Activated T-helper 1 cell treated with anti-CD3 and anti-CD28 coated beads, Interleukin-2, amount 50 U/mL, for 16 hours (primary cell): ENCODE measurements at places on chromosomes 1 and 21.

- no peak for DNase-seq
These were observed 12.7 kb upstream of the CDK18 start for GRCh38 chr1:205491794-205492193.

DNA sequence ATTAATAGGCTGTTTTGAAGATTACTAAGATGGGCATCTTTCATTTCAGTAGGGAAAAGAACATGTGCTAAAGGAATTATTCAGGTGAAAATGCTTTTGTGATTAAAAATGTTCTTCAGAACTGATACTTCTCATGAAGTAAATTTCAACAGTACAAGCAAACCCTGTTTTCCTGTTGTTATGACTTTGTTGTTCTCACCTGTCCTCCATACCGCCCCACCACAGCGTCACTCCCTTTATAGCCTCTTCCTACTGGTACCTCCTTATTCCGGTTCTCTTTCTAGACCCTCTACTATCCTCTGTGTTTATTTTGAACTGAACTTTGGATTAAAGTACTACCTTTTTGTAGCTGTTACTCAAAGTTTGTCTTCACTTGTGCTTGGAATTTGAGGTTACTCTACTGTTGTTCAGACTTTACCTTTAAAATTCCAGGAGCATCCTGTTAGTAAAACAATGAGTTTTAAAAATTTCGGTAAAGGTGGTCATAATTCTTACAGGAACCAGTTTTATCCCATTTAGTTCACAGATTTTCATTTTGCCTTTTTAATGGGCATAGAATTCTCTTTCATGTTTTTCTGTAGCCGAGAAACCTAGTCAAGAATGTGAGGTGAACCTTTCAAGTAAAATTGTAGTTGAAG, 10.9 kb downstream of the CNST start:
- no peak for DNase-seq

- DNase-seq, result no peak
These were observed 2.2 kb downstream of the GUCA2B start for GRCh38 chr1:42155362-42155761.

GRCh38 chr1:116489231-116489697, 81.6 kb downstream of the CD58 start:
- DNase-seq, result no peak

GRCh38 chr1:162062542-162063015, 6.9 kb upstream of the NOS1AP start:
- no peak for DNase-seq

GRCh38 chr1:221087919-221088318, 208.7 kb downstream of the HLX start:
- no peak for DNase-seq

DNA sequence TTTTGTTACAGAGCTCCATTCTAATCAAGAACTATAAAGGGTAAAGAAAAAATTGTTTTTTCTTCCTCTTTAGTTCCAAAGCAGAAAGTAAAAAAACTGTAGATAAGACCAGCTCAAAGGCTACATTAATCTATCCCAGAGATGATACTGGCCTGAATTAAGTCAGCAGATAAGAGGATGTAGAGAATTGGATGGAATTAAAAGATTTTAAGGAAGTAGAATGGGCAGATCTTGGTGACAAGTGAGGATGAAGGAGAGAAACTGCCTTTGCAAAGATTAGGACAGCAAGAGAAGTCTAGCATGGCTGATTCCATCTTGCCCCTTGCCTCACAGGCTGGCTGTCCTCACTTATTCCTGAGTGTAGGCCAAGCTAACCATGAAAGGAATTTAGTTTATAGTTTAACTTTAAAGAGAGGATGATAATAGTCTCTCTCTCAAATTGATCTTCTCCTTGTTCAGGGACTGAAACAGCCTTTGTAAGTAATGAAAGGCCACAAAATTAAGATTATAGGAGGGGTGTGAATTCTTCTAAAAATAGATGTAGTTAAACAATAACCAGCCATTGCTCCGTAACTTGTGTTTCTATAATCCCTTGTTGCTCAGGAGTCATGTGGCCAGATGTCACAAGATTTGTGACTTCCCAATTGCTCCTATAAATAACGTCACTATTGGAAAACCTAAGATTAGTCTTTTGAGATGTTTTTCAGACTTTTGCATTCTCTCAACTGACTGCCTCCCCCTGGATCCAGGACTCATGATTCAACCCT, 265.0 kb upstream of the USP24 start:
- no peak for DNase-seq

DNA sequence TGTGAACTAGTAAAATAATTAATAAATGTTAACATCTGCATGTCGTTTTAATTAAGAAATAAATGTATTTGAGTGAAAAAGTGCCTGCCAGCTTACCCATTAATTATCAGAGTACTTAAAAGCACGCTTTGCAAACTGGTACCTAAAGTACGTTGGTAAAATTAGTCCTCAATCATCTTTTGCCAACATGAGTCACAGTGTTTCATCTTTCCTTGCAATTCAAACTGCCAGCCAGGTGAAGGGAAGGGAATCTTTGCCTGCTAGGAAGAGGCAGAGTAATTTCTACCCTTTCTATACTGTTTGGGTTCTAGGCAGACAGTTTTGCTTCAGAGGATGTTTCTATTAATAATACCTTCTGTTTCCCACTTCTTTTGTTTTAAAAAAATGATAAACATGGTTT, 57.2 kb upstream of the CNIH3 start:
- no peak for DNase-seq

DNA sequence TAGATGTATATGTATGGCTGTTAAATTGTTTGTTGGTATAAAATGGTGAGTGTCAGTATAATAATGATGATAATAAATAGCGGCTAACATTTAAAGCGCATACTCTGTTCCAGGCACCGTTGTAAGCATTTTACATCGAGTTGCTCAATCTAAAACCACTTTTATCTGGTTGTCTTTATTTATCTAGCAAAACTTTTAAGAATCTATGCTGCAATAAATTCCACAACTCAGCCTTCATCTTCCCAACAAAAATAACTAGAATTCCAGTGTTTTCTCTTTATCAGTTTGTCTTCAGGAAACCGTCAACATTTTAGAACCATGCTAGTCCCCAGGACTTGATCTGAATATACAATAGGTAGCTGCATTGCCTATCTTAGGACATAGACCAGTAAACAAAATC, 19.3 kb upstream of the SLC16A1 start:
- no peak for DNase-seq

DNA sequence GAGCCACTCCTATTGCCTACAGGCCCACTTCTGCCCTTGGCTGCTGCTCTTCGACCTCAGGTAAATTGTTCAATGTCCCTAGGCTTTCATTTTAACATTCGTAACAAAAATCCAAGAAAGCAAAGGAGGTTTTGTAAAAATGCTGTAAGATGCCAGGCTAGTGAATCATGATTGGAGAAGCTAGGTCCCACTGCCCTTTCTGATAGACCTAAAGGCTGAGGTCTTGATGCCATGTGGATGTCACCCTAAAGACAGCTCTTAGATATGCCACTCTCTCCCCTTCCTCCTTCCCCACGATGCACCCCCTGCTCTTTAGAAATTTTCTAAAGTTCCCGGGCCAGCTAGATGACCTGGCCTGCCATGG, 9.9 kb upstream of the TMEM39B start:
- no peak for DNase-seq

DNA sequence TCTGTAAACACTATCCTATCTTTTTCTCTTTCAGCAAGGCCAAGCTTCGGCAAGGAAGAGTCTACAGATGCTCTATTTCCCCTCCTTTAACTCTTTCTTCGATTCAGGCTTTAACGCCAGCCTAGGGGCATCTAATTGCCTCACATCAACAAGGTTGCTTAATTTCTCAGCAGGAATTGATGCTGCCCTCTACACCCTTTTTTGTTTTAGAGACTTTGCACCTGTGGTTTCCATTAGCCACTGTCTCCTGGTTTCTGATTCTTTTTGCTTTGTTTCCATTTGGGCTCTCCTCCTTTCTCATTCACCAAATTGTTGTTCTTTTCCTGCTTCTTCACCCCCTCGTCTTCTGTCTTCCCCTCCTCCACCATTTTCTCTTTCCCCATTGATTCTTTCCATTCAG, 202.4 kb upstream of the HMCN1 start:
- no peak for DNase-seq

DNA sequence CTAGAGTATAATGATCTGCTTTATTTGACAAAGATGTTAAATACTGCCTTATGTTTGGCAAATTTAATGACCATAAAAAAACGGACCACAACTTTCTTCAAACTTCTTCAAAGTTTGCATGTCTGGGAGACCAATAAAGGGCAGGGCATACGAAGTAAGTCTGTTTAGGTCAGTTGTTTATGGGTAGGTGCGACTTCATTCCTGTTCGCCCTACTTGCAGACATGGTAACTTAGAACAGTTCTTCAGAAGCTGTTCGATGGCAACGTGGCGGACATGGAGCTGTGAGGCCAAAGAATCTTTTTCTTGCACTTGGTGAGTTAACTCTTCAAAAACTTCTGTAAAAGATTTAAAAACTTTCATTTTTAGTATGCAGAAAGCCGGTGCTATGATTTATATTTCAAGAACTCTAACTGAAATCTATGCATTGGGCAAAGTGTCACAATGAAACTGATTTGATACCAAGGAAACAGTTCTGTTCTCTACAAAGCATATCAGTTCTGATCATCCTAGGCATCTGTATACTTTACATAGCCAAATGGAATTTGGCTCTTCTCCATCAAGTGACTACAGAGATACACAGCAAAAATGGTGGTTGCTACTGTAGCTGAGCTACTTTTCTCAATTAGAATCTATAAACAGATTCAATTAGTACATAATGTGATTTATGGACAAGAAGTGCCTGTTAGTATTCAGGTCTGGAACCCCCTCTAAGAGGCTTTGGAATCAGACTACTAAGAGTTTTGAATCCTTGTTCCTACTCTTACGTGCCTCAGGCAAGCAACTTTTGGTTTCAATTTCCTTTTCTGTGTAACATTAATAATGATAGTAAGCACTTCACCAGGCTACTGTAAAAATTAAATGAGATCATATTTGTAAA, 25.7 kb downstream of the C21orf91 start:
- DNase-seq, result no peak

GRCh38 chr21:42238185-42238934, 19.4 kb downstream of the ABCG1 start:
- peak; percentile 17 for DNase-seq

GRCh38 chr1:111747282-111747734, 8.1 kb upstream of the INKA2 start:
- DNase-seq, result peak; percentile 39

- no peak for DNase-seq
These were observed 148.0 kb upstream of the ZRANB2 start for GRCh38 chr1:71228742-71229365.

- DNase-seq, result no peak
These were observed 358.5 kb downstream of the GPATCH2 start for GRCh38 chr1:217272385-217272784.

DNA sequence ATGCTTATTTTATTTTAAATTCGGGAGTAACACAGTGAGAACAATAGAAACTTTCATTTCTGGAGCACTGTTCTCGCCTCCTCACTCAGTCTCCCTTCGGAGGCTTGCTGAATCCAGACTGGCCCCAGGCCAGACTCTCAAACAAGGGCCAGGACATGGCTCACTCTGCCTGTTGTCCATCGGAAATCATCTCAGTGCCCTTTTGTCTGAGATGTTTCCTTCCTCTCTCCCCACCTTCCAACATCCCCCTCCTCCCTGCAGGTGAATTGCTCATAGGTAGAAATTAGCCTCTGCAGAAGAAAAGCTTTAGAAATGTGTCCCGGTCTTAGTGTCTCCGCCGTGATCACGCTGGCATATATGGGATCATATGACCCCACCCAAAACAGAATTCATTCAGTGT, 55.2 kb downstream of the ERG start:
- DNase-seq, result no peak

GRCh38 chr1:67668660-67669059, 16.3 kb upstream of the GADD45A start:
- DNase-seq, result no peak

DNA sequence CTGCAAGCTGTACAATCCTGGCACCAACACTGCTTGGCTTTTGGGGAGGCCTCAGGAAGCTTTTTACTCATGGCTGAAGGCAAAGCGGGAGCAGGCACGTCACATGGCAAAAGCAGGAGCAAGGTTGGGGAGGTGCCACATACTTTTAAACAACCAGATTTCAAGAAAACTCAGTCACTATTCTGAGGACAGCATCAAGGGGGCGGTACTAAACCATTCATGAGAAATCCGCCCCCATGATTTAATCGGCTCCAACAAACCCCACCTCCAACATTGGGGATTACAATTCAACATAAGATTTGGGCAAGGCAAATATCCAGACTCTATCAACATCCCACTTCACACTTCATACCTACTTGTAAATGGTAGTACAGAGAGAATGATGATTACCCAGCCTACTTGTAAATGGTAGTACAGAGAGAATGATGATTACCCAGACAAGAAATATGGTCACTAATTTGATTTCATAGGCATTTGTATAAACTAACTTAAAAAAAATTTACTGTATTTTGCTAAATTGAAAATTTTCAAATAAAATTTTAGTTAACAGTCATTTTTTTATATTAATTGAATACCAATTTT, 24.9 kb downstream of the ATP5PF start:
- no peak for DNase-seq

DNA sequence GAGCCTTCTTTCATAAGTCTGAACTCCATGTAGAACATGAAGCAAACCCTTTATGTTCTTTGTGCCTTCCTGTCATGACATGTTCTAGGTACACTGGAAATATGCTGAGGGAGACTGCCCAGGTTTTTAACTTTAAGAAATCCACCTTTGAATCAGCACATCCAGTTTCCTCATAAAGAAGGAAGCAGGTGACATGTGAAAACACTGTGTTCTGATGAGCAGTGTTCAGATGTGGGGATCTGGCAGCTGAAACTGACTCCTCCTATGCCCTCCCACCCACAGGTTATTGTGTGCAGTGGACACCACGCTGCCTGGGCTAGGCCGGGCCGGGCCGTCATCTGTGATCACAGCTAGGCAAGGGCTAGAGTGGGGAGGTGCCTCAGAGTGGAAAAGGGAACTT, 51.1 kb downstream of the CNN3 start:
- DNase-seq, result no peak

DNA sequence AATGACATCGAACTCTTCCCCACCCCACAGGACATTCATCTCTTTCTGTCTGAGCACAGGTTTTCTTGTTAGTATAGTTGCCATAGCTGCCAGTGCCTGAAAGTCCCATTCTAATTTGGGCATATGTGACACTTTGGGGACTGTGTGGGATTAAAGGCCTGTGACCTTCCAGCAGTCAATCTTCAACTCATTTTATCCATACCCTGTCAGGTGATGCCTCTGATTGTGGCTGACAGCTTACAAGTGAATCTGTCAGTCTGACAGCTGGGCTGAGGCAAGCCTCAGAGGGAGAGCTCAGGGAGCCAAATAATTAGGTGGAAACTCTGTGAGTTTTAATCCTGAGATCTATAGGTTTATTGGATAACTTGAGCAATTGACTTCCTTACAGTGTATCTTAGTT, 29.6 kb downstream of the ZCCHC17 start:
- no peak for DNase-seq

GRCh38 chr1:86508583-86508969, 38.3 kb upstream of the CLCA4 start:
- no peak for DNase-seq

GRCh38 chr1:202247837-202248795, 54.5 kb downstream of the LGR6 start:
- no peak for DNase-seq

DNA sequence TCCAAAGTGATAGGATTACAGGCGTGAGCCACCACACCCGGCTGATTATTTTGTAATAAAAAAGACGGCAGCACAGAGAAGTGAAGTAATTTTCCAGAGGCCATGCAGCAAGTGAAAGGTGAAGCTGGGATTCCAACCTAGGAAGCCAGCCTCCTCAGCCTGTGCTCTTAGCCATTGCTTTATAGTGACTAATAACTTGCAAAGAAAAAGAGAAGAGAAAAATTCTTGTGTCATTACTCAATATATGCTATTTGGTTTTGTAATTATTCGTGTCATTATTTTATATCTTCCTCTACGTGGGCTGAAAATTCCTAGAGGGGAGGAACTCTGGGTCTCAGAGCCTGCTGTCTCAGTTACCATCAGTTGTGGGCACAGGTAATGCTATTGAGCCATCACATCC, 1.6 kb upstream of the IER5 start:
- DNase-seq, result no peak
